ENCODE measurements at places on chromosomes 12 and 14.

- DNase-seq, result no peak
Measured at GRCh38 chr12:94430304-94430703, 29.4 kb downstream of the CEP83 start.

GRCh38 chr12:57343703-57344378 lies 87.0 kb downstream of the R3HDM2 start:
- no peak for DNase-seq

- DNase-seq, result no peak
Measured at GRCh38 chr12:14907953-14908352, 22.3 kb upstream of the MGP start.

DNA sequence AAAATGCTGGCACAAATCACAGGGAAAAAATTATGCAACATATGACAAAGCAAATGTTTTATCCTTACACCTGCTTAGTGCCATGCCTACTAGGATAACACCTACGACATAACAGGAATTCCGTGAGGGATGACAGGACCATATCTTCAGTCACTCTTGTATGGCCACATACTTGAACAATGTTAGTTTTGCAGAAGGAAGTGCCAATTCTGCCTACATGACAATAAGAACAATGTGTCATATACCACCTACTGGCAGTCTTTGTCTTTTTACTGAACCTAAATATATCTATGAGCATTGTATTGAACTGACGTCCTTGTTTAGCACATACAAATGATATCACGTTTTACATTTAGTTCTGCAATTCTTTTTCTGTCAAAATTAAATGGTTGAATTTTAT lies 234.0 kb downstream of the ADAMTS20 start:
- DNase-seq, result no peak

- DNase-seq, result no peak
Measured at GRCh38 chr12:92030618-92031017, 115.0 kb downstream of the BTG1 start.

GRCh38 chr12:77152623-77153193 lies 87.3 kb upstream of the E2F7 start:
- DNase-seq, result no peak

- DNase-seq, result no peak
Measured at GRCh38 chr12:15728118-15728598, 61.0 kb downstream of the EPS8 start.

GRCh38 chr12:110948041-110948440 lies 27.7 kb upstream of the MYL2 start:
- DNase-seq, result no peak

- DNase-seq, result no peak
Measured at GRCh38 chr12:104763168-104763805, 194.8 kb downstream of the SLC41A2 start.

DNA sequence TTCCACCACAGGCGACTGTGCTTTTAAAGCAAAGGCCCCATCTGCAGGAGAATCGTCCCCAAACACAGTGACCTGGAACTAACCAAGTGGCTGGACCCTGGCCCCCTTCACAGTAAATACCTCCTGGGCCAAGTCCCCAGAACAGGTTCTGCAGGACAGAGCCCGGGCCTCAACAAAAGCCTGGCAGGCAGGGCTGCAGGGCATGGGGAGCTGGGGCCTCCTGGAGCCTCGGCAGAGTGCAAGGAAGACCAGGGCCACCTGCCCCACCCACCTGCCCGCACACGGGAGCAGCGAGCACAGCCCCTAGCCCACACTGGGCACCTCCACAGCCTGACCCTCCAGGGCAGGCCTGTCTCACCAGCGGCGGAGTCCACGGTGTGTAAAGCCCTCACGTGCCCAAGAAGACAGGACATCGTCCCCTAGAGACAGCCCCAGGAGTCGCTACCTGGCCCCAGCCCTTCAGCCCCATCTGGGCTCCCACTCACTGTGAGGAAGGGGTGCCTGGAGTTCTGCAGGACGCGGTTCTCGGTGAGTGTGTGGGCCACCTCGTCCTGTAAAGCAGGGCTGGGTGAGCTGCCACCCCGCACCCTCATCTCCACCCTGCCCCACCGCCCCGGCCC lies 21.0 kb downstream of the AKT1 start:
- no peak for DNase-seq

GRCh38 chr12:71141378-71141926 lies 16.3 kb downstream of the TSPAN8 start:
- no peak for DNase-seq

GRCh38 chr12:3628629-3629028 lies 124.3 kb downstream of the CRACR2A start:
- DNase-seq, result no peak

GRCh38 chr12:24955389-24955788 lies 6.5 kb upstream of the BCAT1 start:
- DNase-seq, result no peak

- no peak for DNase-seq
Measured at GRCh38 chr12:112564160-112564784, 145.5 kb downstream of the PTPN11 start.

DNA sequence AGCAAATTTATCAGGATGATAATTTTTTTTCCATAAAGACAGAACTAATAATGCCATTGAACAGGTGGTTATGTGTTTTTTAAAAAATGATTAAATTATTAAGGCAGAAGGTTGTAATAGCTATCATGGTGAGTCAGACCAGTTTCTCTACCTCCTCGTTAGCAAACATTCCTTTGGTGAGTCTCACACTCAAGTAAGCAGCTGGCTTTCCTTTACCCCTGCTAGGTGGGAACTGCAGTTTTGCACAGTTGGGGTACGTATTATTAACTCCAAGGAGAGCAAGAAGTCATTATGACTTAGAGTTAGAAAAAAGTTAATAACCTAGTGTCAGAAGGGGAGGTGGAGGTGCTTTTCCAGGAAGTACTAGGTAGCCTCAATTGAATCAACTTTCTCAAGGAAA lies 165.3 kb downstream of the SNAPC1 start:
- DNase-seq, result no peak

DNA sequence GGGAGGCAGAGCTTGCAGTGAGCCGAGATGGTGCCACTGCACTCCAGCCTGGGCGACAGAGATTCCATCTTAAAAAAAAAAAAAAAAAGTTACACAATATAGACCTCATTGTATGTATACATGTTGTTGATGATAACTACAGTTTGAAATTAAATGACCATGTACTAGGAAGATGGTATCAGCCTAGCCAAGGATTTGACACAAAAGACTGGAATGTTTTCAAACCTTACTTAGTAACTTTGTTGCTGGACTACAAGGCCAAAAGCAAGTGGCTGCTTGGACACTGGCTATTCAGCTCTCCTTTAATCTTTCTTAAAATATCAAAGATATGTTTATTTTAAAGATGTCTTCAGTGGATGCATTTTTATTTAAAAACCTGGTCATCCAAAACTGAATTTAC lies 18.9 kb upstream of the NUDT4 start:
- no peak for DNase-seq

- DNase-seq, result no peak
Measured at GRCh38 chr14:94702629-94703028, 67.3 kb downstream of the GSC start.

DNA sequence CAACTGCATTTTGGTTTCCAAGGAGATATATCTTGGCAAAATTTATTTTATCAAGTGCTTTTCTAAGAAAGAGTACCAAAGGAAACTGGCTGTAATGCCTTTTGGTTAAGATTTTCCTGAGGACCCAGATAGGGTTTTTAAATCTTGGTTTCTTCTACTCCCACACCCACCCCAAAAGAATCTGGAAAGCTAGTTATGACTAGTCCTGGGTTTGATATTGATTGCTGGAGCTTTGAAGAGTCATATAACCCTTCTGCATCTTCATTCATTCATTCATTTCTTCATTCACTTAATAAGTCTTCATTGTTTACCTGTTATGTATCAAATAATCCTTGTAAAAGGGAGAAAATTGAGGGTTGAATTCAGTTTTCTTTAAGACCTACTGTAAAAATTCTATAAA lies 425.2 kb downstream of the PCNX1 start:
- no peak for DNase-seq
